T-helper 1 cell (primary cell): ENCODE measurements at places on chromosomes 3 and 15.

- no peak for DNase-seq
Measured at GRCh38 chr15:86229936-86230335, 150.3 kb downstream of the AGBL1 start.

- DNase-seq = no peak
Measured at GRCh38 chr3:47347217-47347801, 33.5 kb upstream of the PTPN23 start.

- peak; percentile 22 for DNase-seq
Measured at GRCh38 chr3:44913868-44914468, 39.6 kb downstream of the TGM4 start.

DNA sequence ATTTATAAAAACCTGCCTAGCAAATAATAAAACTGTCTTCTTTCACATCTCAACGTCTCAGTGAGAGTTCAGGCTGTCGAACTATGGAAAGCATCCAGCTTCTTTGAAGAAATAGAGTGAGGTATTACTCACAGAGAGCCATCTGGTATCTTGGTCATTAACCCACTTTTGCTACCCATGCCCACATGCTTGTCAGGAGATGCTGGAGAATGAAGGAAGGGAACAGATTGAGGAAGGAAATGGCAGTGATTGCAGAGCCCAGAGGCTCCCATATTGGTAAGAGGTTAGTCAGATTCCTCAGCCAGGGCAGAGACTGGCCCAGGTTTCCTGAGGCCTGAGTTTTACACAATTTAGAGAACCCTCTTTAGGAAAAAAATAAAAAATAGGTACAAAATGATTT is 119.1 kb downstream of the B3GALNT1 start:
- DNase-seq = no peak

GRCh38 chr3:183044547-183045229 is 54.6 kb downstream of the MCCC1 start:
- no peak for DNase-seq

GRCh38 chr3:120173056-120173675 is 78.9 kb upstream of the GSK3B start:
- DNase-seq = no peak

- DNase-seq = no peak
Measured at GRCh38 chr15:54011656-54012055, 33.4 kb downstream of the UNC13C start.
